ENCODE measurements at places on chromosomes 6 and 20.

- DNase-seq: peak; percentile 47
Observed at GRCh38 chr6:90397929-90398674, 101.5 kb upstream of the BACH2 start.

- DNase-seq: peak; percentile 80
Observed at GRCh38 chr6:31897612-31898382, at the start of gene EHMT2. Gene EHMT2, minus strand, starts transcription at chr6:31897698. Its CDS starts 21 bp downstream, at chr6:31897677.

DNA sequence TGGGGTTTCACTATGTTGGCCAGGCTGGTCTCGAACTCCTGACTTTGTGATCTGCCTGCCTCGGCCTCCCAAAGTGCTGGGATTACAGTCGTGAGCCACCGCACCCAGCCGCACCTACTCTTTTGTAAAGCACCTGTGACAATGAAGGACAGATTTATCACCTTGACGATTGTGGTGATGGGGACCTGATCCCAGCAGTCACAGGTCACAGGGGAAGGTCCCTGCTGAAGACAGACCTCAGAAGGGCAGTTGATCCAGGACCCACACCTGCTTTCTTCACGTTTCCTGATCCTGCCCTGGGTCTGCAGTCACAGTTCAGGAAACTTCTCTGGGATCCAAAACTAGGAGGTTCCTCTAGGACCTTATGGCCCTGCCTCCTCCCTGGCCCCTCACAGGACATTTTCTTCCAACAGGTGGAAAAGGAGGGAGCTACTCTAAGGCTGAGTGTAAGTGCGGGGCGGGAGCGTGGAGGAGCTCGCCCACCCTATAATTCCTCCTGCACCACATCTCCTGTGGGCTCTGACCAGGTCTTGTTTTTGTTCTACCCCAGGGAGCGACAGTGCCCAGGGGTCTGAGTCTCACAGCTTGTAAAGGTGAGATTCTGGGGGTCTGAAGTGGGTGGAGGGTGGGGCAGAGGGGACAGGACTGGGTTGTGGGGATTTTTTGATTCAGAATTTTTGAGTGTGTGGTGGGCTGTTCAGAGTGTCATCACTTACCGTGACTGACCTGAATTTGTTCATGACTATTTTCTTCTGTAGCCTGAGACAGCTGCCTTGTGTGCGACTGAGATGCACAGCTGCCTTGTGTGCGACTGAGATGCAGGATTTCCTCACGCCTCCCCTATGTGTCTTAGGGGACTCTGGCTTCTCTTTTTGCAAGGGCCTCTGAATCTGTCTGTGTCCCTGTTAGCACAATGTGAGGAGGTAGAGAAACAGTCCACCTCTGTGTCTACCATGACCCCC is 3.0 kb downstream of the HLA-E start:
- DNase-seq: no peak

- no peak for DNase-seq
Observed at GRCh38 chr20:8231038-8231437, 99.0 kb downstream of the PLCB1 start.

DNA sequence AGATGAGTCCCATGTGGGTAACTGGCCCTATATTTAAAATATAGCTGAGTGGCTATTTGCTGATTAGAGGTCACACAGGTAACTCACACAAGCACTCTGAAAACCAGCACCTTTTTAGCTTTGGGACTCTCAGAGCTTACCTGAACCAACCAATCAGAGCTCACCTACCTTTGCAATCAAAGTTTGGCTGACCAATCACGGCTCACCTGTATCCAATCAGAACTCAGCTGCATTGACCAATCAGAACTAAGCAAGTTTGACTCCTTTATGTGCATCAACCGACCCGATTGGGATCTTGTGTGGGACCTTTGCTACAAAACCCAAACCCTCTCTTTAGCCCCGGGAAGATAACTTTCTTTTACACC is 106.8 kb upstream of the NXT1 start:
- no peak for DNase-seq

GRCh38 chr6:163335671-163336545 is 78.6 kb upstream of the QKI start:
- DNase-seq: no peak

DNA sequence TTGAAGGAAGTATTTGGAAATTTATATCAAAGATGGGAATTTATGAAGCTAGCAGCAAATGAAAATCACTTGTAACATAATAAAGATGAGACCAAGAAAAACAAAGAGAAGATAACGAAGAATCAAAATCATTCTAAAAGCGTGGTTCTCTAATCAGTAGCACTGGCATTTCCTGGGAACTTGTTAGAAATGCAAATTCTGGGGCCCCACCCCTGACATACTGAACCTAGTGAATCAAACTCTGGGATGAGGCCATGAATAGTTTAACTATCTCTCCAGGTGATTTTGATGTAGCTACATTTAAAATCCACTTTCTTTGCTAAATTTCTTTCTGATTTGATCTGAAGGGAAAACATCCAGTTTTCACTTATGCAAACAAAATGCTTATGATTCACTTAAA is 1075.6 kb downstream of the HACE1 start:
- DNase-seq: no peak

DNA sequence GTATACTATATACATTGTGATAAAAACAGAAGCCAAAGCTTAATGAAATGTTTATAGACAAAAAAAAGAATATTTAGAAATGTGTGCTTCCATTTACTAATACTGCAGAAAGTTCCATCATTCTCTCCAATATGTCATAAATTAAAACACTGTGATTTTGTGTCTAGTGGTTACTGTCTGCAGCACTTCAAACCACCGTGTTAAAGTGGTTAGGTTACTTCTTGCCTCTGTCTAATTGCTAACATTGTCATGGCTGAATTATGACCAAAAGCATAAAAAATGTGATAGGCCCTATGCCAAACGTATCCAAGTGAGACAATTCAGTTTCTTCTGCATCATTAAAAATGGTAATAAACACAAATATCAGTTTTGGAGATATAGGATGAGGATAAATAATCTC is 52.7 kb upstream of the CST5 start:
- DNase-seq: no peak

DNA sequence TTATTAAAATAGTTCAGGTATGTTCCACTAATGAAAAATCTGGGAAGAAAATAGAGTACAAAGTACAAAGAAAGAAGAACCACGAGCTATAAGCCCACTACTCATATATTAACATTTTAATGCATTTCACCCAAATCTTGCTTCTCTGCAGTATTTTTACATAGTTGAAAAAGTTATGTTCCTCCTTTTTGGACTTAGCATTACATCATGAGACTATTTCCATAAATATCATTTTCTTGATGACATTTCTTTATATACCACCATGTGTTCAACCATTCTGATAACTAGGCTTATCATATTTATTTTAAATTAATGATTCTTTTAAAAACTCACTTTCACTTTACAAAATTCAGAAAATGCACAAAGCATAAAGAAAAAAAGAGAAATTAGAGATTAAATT is 3.0 kb downstream of the IPCEF1 start:
- no peak for DNase-seq

DNA sequence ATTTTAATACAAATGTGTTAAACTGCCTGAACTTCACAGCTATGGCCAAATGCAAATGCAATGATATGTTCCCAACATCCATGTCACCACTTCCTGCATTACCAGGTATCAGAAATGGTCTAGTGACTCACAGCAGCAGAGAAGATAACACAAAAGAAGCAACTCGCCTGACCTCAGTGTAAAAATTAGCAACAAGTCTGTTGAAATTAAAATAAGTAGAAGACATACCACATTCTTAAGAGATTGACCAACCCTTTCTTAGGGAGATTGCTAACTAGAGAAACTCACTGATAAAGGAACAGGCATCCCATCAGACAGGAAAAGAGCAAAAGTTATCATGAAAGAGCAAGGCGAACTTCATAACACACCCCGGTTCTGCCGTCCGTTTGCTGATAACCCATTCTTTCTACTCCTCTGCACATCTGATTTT is 45.1 kb downstream of the RNASET2 start:
- DNase-seq: no peak

GRCh38 chr6:30883685-30884520 is at the start of gene DDR1:
Gene DDR1, plus strand, starts transcription at chr6:30884519. Its CDS starts 4,211 bp downstream, at chr6:30888730.
- DNase-seq: peak; percentile 43

DNA sequence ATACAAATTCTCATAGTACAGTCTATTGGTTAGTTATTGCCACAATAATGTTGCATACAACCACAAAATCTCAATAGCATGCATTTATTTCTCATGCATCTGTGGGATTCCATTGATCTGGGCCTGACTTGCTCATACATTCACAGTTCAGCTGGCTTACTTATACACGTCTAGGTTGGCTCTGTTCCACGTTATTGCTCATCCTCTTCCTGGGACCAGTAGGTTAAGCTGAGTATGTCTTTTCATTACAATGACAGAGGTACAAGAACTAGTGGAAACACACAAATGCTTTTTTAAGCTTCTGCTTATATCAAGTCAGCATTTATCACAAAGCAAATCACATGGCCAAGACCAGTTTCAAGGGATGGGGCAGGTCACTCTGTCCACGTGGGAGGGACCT is 485.3 kb upstream of the BTBD3 start:
- DNase-seq: no peak

DNA sequence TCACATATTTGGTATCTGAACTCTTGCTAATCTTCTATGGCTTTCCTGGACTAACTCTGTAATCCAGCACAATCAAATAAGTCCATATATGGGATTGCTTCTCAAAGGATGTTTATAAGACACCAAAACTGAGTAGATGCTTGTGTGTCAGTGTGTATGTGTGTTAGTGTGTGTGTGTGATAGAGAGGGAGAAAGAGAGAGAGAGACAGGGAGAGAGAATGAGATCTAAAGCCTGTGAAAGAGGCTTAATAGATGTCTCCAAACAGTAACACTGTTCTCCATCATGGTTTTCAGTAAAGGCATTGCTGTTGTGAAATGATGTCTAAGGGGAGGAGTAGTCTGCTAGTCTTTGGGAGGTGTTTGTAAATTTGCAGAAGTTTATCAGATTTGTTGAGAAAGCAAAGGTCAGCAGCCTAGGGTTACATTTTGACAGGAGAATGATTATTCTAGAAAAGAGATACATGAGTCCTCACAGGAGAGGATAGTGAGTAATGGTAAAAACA is 73.9 kb upstream of the MLIP start:
- DNase-seq: no peak

DNA sequence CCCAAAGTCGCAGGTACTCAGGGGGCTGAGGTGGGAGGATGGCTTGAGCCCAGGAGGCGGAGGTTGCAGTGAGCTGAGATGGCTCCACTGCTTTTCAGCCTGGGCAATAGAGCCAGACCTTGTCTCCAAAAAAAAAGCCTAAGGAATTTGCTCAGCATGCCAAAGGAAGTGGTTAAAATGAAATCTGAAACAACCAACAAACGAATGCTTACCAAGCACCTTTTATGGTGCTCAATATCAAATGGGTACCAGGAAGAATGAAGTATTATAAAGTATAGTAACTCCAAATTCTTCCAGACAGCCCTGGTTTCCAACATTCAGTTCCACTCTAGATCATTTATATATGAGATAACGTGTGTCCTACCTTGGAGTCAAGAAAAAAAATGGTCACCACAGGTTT is 14.0 kb downstream of the GMDS start:
- DNase-seq: no peak

- no peak for DNase-seq
Observed at GRCh38 chr6:3899061-3899460, 49.9 kb downstream of the FAM50B start.

Measured in T-helper 17 cell (primary cell).